ENCODE measurements at places on chromosomes 2 and 18.

- peak; percentile 16 for DNase-seq
Observed at GRCh38 chr2:193240752-193241151, 1046.0 kb upstream of the TMEFF2 start.

DNA sequence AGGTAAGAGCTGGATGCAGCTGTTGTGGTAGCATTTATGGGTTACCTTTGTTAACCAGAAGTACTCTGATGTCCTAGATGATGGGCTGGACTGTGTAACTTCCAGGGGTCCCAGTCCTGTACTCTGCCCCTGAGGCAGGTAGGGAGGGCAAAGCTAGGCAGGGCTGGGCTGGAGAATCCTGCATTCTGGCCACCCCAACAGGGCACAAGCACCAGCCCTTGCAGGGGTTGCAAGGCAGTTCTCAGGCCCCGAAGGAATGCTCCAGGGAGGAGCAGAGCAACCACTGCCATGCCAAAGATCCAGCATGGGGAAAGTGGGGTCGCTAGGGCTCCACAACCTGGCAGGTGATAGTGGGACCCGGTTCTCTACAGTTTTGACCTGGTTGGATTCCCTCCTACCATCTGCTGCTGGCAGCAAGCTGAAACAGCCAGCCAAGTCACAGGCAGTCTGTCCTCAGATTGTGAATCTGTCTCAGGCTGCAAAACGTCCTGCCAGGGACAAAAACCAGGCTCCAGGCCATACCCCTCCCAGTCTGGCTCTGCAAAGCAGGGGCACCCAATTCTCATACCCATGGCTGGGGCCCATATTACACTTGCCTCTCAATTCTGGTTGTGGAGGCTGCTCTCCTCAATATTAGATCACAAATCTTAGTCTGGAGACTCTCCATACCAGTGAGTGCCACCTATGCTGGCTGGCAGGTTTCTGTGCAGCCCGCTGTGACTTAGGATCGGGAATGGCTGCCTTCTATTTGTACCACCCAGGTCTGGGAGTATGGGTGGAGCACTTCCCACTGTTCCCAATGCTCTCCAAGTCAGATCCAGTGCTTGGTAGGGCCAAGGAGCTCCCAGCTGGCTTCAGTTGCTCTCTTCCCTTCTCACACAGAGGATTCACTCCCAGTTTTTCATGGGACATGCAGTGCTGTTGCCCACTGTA, 61.1 kb downstream of the SMCHD1 start:
- DNase-seq: no peak

DNA sequence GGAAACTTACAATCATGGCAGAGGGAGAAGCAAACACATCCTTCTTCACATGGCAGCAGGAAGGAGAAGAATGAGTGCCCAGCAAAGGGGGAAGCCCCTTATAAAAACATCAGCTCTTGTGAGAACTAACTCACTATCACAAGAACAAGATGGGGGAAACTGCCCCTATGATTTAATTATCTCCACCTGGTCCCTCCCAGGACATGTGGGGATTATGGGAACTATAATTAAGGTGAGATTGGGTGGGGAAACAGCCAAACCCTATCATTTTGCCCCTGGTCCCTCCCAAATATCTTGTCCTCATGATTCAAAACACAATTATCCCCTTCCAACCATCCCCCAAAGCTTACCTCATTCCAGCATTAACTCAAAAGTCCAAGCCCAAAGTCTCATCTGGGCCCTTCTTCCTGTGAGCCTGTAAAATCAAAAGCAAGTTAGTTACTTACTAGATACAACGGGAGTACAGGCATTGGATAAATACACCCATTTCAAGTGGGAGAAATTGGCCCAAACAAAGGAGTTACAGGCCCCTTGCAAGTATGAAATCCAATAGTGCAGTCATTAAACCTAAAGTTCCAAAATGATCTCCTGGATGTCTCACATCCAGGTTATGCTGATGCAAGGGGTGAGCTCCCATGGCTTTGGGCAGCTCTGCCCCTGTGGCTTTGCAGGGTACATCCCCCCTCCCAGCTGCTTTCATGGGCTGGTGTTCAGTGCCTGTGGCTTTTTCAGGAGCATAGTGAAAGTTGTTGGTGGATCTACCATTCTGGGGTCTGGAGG, 122.3 kb downstream of the MYCN start:
- no peak for DNase-seq

DNA sequence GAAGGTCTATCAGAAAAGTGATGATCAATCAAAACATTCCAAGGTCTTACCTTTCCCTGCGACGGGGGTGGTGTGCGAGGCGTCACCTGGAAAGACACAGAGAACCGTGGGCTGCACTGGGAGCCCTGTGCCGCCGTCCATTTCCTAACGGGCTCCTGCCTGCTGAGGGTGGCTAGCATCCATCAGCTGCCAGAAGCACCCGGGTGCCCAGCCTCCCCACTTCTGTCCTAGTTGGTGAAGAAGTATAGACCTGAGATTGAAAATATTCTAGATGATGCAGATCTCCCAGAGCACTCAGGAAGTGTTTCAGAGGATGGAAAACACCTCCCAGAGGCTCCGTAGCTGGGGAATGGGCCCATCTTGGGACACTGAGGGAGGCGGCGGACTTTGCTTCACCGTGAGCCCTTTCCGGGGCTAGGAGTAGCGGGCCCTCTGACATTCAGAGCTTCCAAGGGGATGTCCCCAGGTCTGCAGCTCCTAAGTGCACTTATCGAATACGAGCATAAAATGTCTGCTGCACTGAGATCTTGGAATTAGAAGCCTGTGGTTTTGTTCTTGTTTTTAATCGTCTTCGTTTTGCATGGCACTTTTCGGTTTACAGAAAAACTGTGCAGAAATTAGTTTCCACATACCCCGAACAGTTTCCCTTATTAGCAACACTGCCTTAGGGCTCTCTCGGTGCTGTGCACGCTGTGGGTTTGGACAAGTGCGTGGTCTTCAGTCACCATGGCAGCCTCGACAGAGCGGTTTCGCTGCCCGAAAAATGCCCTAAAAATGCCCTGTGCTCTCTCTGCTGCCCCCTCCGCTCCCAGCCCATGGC, 143.5 kb downstream of the MBP start:
- DNase-seq: no peak

- DNase-seq: no peak
Observed at GRCh38 chr18:7958081-7958896, 391.2 kb downstream of the PTPRM start.

- DNase-seq: peak; percentile 36
Observed at GRCh38 chr2:175167076-175167791, 769 bp downstream of the ATF2 start.

GRCh38 chr2:135050132-135050531, 2.0 kb upstream of the RAB3GAP1 start:
- DNase-seq: no peak

DNA sequence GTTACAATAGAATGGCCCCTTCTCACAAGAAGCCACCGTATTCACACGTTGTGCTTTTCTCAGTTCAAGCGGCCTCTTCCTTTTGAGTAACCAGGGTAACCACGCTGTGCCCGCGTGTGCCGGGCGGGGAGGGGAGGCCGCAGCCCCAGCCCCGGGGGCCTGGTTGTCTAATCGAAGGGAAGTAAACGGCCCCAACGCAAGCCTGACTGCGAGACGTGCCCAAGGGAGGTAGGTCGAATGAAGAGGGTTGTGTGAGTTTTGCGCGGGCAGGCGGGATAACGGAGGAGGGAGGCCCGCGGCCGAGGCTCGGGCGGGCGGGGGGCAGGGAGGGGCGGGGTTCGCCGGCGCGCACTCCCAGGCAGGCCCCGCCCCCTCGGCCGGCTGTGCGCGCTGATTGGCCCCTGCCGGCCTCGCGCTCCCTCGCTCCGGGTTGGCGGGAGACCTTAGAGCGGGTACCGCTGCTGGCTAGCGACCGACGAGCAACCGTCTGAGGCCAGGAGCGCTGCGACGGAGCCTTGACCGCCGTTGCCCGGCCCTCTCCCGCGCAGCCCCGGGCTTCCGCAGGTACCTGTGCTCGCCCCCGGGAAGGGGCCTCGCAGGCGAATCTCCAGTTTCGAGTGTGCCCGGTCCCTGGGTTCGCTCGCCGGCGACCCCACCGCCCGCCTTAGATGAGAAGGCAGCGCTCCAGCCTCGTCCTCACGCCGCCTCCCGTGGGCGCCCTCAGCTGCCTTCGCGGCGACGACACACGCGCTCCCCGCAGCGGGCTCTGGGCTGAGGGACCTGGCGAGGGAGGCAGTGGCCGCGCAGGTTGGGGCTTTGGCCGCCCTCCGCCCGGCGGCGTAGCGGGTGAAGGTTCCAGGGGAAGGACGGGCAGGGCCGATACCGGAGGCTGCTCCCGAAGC, at the start of gene SPDYA:
TSS of gene SPDYA (plus strand) at position 451 of the 902 bp plus-strand sequence. CDS start 5,181 bp downstream, outside the sequence.
- DNase-seq: peak; percentile 91

DNA sequence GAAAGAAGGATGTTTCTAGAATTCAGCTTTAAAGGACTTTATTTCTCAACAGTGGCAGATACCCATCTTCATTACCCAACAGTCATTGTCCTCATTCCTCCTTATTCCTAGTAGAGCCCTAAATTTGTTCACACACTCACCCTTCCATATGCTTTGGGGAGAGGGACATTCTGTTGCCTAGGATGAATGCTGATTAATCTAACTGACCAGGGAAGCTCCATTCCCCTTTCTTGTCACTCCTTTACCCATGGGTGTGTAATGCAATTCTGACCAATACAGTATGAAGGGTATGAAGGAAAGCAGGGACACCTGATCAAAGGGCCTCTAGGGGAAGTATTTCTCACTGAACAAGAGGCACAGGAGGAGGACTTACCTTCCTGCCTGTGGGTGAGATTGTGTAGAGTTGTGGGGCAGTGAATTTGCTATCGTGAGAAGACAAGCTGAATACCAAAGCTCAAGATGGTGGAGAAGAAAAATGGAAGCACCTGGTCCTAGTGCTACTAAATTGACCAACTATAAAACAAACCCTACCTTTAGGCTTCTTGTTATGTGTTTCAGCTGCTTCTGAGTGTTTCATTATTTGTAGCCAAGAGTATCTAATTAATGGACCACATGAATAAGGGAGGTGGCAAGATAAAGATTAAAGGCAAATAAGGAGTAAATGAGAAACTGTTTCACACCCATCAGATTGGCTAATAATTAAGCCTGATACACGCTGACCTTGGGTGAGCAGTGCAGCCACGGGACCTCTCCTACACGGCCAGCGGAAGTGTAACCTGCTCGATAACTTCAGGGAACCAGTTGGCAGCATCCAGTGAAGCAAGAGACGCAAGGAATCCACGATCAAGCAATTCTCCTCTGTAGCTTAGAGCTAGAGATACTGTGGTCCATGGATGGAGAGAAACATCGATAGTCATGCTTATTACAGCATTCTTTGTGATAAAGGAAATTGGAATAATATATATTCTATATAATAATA, 202.3 kb downstream of the MYCN start:
- DNase-seq: no peak

GRCh38 chr2:60311524-60311923, 241.9 kb downstream of the BCL11A start:
- DNase-seq: no peak

DNA sequence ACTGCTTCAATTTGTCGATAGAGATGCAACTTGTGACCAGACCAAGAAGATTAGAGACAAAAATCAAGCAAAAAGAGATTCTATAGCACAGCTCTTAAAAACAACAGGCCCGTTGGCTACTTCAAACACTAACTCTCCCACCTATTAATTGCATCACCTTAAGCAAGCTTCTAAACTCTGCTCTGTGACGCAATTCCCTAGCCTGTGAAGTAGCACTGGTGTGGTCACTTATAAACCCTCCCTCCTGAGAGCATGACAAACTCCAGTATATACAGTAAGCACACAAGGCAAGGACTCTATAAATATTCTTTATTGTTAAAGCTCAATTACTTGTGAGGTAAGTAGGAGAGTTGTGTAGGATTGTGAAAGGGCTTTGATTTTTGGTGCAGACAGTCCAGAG, 72.3 kb downstream of the CMPK2 start:
- no peak for DNase-seq

- DNase-seq: no peak
Observed at GRCh38 chr2:127584516-127585033, 49.1 kb downstream of the MYO7B start.

DNA sequence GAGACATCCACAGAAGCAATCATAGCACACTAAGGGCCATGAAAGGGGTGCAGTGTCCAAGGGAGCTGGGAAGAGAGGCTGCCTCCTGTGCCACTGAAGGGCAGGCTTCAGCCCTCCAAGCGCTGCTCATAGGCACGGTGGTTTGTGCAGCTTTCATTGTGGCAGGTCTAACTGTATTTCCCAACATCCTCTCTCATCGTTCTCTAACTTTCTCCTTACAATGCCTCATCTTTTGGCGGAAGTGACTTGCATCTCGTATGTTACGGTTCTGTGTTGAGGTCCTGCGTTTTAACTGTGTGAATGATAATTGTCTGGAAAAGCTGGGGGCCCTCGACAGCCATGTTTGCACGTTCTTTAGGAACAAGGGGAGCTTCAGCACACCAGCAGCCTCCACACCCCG, 213.9 kb downstream of the GBX2 start:
- no peak for DNase-seq

- DNase-seq: no peak
Observed at GRCh38 chr2:44692821-44693220, 248.7 kb upstream of the SIX3 start.

- no peak for DNase-seq
Observed at GRCh38 chr2:66239655-66240054, 195.3 kb upstream of the MEIS1 start.

DNA sequence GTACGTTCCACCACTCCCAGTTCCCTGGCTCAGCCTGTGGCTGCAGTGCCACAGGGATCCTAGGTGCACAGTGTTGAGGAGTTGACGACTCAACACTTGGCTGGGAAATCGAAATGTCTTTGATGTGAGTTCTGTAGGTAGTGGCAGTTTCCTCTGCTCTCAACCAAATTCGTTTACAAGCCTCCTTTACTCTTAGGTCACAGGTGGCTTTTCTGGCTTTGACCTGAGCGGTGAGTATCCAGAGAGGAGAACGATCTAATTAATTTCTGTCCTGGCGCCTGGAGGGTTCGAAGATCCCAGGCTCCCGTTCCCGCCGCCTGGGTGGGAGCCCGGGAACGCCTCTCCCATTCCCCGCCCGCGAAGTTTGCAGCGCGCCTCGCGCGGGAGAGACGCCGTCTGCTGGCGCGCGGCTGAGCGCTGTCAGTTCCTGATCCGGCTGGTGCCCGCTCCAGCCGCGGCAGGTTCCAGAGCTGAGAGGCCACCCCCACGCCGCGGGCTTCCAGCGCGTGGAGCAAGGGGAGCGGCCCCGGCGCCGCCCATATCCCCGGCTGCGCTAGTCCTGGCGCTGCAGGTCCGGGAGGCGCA, at the start of gene LAMA3:
TSS of gene LAMA3 (plus strand) at position 423 of the 585 bp plus-strand sequence. CDS start 231 bp downstream, outside the sequence.
- DNase-seq: peak; percentile 68

- no peak for DNase-seq
Observed at GRCh38 chr2:63983986-63984605, 35.1 kb downstream of the VPS54 start.

DNA sequence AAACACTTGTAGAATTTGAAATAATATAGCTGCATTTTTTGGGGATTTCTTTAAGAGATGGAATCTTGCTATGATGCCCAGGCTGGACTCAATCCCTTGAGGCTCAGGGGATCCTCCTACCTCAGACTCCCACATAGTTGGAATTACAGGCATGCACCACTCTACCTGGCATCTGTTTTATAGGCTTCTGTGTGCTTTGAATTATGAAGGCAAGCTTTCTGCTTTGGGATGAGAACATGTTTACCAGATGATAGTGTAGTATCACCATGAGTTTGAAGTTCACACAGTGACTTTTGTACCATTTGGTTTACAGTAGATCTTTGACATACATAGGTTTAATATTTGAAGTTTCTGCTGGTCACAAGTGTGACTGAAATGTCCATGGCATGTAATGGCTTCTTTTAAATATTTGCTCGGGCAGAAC, 10.7 kb downstream of the CNOT11 start:
- no peak for DNase-seq

Measured in Caco-2 (cell line).